Prostate gland (tissue), 2 donors: ENCODE measurements at places on chromosomes 5 and 9. TPM values are rescaled to one million over a fixed set of nuclear protein-coding genes. Genes with fewer than 3 reads are reported as not detected.

The SPATA9 gene
- total RNA-seq: not detected

The PAEP gene
- not detected for total RNA-seq

The IL9 gene
- not detected for total RNA-seq

The DDX4 gene
- not detected for total RNA-seq

The CCDC192 gene
- not detected for total RNA-seq

The ZNF879 gene
- 6.6 TPM for total RNA-seq

The FRMPD1 gene
- total RNA-seq: 0.36 TPM

The WWC1 gene
- 52.6 TPM for total RNA-seq

- H3K4me3 ChIP-seq: peak overlapping the region; percentile 56
- H3K27me3 ChIP-seq: no peaks in the 10 kb centered on the region
- H3K27ac ChIP-seq: peak overlapping the region; percentile 89
- H3K4me1 ChIP-seq: no peaks in the 10 kb centered on the region
- DNase-seq: no peak
Measured at GRCh38 chr5:93579692-93580062, 1.3 kb downstream of the NR2F1-AS1 start.

DNA sequence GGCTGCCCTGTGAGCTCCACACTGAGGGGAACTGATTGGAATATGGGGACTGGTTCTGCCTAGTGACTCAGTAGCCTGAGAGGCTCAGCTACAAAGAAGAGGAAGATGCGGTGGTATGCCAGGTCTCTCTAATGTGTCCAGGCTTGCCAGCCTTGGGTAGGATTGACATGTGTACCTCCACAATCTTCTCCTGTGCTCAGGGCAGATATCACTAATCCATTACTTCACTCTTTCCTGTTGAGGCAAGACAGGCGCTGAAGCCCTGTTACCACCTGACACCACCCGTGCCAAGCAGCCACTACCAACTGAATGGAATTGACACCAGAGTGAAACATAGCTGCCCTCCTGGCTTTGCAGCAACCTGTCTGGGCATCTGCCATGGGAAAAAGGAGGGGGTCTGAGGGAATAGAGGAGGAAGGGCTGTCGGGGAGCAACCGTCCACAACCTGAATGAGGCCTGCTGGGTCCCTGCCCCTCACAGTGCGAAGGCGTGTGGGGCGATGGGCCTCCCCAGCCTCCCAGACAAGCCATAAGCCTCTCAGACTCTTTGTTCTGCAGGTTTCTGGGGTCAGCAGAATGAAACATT, 114.7 kb upstream of the CXCL14 start:
- no peak for DNase-seq
- H3K27ac ChIP-seq: no peak overlapping the region
- H3K27me3 ChIP-seq: peaks cover 3% of the 10 kb centered on the region
- H3K36me3 ChIP-seq: no peaks in the 10 kb centered on the region

- H3K27me3 ChIP-seq: peaks cover 3% of the 10 kb centered on the region
- H3K27ac ChIP-seq: no peak overlapping the region
- no peak for DNase-seq
Measured at GRCh38 chr5:176870110-176870591, 29.0 kb downstream of the HK3 start.

GRCh38 chr5:96823900-96824380, 16.2 kb upstream of the ERAP1 start:
- DNase-seq: peak; percentile 69
- no peaks in the 10 kb centered on the region for H3K36me3 ChIP-seq
- no peaks in the 10 kb centered on the region for H3K4me1 ChIP-seq
- H3K27ac ChIP-seq: no peak overlapping the region
- no peak overlapping the region for H3K4me3 ChIP-seq
- no peaks in the 10 kb centered on the region for H3K27me3 ChIP-seq

DNA sequence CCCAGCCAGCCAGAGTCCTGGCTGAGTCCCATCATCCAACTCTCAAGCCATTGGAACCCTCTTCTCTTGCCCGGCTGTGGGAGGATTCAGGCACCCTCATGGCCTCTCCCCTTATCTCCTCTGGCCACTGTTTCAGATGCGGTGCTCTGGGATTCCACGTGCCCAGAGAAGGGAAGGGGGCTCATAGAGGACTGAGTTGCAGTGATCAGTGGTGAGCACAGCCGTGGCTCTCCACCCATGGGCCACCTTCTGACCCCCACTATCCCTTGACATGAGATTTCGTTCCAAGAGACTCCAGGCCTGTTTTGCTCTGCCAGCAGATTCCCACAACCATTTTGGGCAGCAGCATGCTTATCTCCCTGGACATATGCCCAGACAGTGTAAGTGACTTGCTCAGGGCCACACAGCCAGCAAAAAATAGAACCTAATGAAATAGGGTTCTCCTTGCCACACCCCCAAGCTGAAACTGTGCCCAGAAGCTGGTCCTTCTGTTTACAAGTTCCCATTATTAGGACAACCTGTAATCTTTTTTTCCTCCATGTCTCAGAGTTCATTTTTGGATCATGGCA, 2.7 kb downstream of the GPX3 start:
- H3K4me3 ChIP-seq: peak overlapping the region; percentile 6
- H3K27me3 ChIP-seq: no peaks in the 10 kb centered on the region
- H3K27ac ChIP-seq: peak overlapping the region; percentile 86
- H3K36me3 ChIP-seq: peaks cover 2% of the 10 kb centered on the region
- DNase-seq: peak; percentile 65

DNA sequence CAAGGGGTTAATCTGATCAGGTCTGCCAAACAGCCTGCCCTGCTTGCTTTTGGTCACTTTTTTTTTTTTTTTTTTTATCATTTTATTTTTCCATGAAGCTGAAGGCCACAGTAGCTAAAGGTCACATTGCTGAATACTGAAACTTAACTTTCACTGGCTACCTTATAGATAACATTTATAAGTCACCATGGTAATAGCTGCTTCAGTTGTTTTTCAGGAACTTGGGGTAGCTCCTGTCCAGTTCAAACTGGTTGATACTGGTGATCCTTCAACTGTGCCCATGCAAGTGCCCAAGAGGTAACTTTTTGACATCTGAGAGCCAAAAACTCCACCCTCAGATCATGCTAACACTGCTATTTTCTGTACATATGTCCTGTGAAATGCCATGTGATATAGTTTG, 68.3 kb upstream of the RGS7BP start:
- no peak overlapping the region for H3K4me3 ChIP-seq
- H3K36me3 ChIP-seq: no peaks in the 10 kb centered on the region
- no peak for DNase-seq
- H3K27ac ChIP-seq: no peak overlapping the region
- H3K4me1 ChIP-seq: no peaks in the 10 kb centered on the region
- H3K27me3 ChIP-seq: no peaks in the 10 kb centered on the region

- no peak overlapping the region for H3K4me3 ChIP-seq
- no peak overlapping the region for H3K27ac ChIP-seq
- no peaks in the 10 kb centered on the region for H3K4me1 ChIP-seq
- no peak for DNase-seq
- H3K27me3 ChIP-seq: no peaks in the 10 kb centered on the region
- no peaks in the 10 kb centered on the region for H3K36me3 ChIP-seq
Measured at GRCh38 chr5:61766141-61766540, 434.1 kb downstream of the ZSWIM6 start.

DNA sequence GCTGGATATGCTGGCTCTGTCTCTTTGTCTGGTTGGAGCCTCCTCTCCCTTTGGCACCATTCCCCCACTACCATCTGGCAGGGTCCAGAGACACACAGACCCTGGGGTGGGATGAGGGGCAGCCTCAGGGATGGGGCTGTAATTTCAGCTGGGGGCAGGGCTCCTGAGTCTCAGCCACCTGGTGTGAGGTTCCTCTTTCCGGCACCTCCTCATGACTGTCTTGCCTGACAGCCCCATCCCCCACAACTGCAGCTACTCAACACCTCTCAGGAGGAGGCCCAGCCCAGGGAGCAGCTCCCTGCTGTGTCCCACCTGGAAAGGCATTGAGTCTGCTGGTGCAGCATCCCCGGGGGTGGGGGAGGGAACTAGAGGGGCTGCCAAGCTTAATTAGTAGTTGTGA, 11.7 kb upstream of the RPS14 start:
- H3K4me3 ChIP-seq: no peak overlapping the region
- DNase-seq: no peak
- H3K27me3 ChIP-seq: no peaks in the 10 kb centered on the region
- no peaks in the 10 kb centered on the region for H3K4me1 ChIP-seq
- H3K27ac ChIP-seq: no peak overlapping the region
- H3K36me3 ChIP-seq: no peaks in the 10 kb centered on the region

DNA sequence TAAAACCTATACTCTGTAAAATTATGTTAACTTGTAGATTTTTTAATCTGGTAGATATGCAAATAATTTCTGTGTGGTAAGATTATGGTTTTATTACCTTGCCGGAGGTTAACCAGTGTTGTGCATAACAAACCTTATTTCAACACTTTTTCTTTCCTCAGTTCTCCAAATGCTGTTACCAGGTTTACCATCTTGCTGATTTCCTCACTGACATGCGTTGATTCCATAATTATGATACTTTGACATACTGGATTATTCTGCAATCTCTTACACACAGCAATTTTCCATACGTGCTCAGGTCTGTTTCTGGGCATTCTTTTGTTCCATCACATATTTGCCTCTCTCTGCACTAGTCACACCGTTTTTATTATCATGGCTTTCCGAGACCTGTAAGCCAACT, 77.6 kb downstream of the TTC39B start:
- no peak overlapping the region for H3K4me3 ChIP-seq
- H3K27ac ChIP-seq: no peak overlapping the region
- H3K4me1 ChIP-seq: no peaks in the 10 kb centered on the region
- no peaks in the 10 kb centered on the region for H3K27me3 ChIP-seq
- DNase-seq: no peak

- DNase-seq: no peak
- H3K27ac ChIP-seq: no peak overlapping the region
- no peaks in the 10 kb centered on the region for H3K36me3 ChIP-seq
- peaks cover 10% of the 10 kb centered on the region for H3K4me1 ChIP-seq
Measured at GRCh38 chr5:172685091-172685490, 44.0 kb downstream of the NEURL1B start.

DNA sequence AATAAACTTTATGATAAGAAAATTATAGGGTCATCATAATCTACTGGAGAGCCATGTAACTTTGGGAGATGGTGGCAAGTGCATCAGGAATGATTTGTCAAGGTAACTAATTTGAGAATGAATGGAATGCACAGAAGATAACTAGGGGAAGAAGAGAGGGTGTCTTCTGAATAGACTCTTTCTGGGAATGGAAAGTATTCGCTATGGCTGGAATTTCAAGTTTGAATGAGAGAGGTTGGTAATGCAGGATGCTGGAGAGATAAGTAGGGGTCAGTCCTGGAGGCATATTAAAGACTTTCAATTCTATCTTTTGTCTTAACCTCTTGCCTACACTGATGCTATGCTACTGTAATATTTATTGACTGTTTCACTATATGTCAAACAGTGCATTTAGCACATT, 714.2 kb downstream of the CETN3 start:
- H3K4me1 ChIP-seq: no peaks in the 10 kb centered on the region
- H3K36me3 ChIP-seq: no peaks in the 10 kb centered on the region
- no peaks in the 10 kb centered on the region for H3K27me3 ChIP-seq
- no peak for DNase-seq
- no peak overlapping the region for H3K4me3 ChIP-seq

DNA sequence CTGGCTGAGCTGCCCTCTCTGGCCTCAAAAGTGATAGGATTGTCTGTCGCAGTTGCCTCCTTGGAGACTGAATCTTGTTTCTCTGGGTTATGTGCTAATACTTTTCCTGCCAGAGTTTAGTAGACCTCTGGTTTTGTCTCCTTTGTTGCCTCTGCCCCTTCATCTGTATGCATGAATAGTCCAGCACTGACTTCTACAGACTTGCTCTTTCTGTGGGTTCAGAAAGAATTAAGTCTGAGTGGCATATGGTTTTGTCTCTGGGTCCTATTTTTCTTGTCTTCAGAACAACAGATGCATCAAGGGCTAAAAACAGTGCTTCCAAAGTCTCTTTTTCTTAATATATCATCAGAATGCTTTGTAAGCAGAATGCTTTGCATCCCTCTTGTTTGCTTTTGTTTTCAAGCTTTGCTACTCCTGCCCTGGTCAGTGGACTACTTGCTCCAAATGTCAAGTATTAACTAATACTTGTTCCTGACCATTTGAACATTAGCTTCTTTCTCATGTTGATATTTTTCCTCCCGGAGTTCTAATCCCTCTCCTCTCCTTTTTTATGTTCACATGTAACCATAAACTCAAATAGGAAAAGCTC, 131.7 kb downstream of the UNC13B start:
- no peak for DNase-seq
- H3K4me1 ChIP-seq: no peaks in the 10 kb centered on the region
- no peak overlapping the region for H3K27ac ChIP-seq
- H3K27me3 ChIP-seq: no peaks in the 10 kb centered on the region

- H3K27me3 ChIP-seq: peaks cover 2% of the 10 kb centered on the region
- no peak overlapping the region for H3K27ac ChIP-seq
- no peaks in the 10 kb centered on the region for H3K4me1 ChIP-seq
- no peak overlapping the region for H3K4me3 ChIP-seq
- no peaks in the 10 kb centered on the region for H3K36me3 ChIP-seq
Measured at GRCh38 chr9:131818089-131818488, 78.2 kb upstream of the RAPGEF1 start.

- no peak for DNase-seq
- peaks cover 3% of the 10 kb centered on the region for H3K4me1 ChIP-seq
- H3K27ac ChIP-seq: peak overlapping the region; percentile 61
- H3K27me3 ChIP-seq: no peaks in the 10 kb centered on the region
- no peaks in the 10 kb centered on the region for H3K36me3 ChIP-seq
- H3K4me3 ChIP-seq: no peak overlapping the region
Measured at GRCh38 chr9:36163049-36163785, 6.0 kb upstream of the CCIN start.

- no peaks in the 10 kb centered on the region for H3K36me3 ChIP-seq
- no peak for DNase-seq
- no peaks in the 10 kb centered on the region for H3K4me1 ChIP-seq
- H3K27me3 ChIP-seq: no peaks in the 10 kb centered on the region
- H3K4me3 ChIP-seq: no peak overlapping the region
Measured at GRCh38 chr9:107945961-107946360, 456.4 kb upstream of the KLF4 start.
